HL-60 (cell line): ENCODE measurements at places on chromosomes 11 and 22.

GRCh38 chr11:11602011-11602410 lies 19.8 kb downstream of the GALNT18 start:
- DNase-seq, result no peak

GRCh38 chr11:17743808-17744119 lies 9.2 kb downstream of the KCNC1 start:
- no peak for DNase-seq

DNA sequence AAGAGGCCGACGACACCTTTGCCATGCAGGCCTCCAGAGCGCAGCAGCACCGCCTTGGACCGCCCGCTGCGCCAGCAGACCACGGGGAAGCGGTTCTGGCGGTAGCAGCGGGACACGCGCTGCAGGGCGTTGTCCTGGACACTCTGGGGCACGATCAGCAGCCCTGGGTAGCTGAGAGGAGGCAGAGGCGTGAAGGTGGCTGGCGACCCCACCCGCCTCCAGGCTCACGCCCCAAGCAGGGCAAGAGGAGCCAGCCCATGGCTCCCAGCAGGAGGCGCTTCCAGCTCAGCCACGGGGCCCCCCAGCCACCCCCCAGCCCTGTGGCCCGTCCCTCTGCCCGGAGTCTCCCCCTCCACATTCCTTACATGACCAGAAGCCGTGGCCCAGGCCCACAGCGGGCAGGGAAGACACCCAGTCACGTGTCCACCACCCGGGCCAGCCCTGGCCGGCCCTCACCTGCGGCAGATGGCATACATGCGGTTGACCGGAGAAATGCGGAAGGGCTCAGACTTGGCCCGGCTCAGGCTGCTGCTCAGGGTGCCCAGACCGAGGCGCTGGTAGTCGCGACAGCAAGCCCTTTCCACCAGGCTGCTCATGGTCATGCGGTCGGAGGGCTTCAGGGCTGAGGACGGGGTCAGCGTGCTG lies 15.2 kb downstream of the SBF1 start:
- no peak for DNase-seq

DNA sequence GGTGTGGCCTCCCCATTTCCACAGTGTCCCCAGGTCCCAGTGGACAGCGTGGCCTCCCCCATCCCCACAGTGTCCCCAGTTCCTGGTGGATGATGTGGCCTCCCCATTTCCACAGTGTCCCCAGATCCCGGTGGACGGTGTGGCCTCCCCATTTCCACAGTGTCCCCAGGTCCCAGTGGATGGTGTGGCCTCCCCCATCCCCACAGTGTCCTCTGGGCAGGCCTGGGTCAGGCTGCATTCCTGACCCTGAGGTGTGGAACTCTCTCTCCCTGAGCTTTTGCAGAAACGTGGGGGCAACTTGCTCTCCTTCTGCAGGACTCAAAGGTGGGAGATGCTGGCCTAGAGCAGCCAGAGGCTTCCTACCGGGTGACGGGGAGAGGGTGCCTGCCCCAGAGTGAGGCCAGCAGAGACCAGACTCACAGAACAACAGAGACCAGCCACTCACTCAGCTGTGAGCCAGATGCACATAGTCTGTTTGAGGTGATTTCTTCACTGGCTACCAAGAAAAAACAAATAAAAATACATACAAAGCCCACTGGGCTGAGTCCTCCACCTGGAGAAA lies 85.8 kb upstream of the FGF3 start:
- DNase-seq, result no peak

DNA sequence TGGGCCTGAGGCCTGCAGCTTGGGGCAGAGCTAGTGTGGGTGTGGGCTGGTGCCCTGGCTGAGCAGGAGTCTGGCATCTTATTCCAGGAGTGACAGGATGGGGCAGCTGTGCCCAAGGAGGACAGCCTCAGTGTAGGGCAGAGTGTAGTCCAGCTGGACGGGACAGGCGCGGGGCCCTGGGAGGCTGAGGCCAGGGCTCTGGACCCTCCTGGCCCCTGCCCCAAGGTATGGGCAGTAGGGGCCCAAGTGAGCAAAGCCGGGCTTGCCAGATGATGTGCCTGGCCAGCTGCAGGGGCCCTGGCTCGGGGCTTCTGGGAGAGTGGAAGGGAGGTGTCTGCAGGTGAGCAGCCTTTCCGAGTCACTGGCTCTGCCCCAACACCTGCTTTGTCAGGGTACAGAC lies 1190.9 kb downstream of the BRD1 start:
- no peak for DNase-seq

- DNase-seq, result no peak
These were observed 571.7 kb downstream of the METTL15 start for GRCh38 chr11:28679795-28680468.

- DNase-seq, result no peak
These were observed 61.6 kb downstream of the TIMP3 start for GRCh38 chr22:32862936-32863661.

DNA sequence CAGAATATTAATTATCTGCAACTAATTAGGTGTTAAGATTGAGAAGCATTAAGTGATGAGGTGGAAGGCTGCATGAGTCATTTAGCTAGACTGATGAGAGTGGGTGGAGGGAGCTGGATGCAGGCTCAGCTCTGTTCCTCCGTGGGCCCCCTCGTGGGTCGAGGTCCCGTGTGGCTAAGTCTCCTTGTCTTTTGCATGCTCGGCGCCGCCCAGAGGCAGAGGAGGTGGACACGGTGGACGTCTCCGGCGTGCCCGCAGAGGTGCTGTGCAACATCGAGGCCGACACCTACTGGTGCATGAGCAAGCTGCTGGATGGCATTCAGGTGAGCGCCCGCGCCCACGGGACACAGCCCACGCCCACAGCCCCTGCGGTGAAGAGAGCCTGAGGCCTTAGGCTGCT lies 211.6 kb downstream of the TBC1D22A start:
- DNase-seq, result no peak

GRCh38 chr11:46437122-46437689 lies 45.6 kb upstream of the CHRM4 start:
- DNase-seq, result no peak

GRCh38 chr11:62459080-62459479 lies 40.2 kb downstream of the SCGB1A1 start:
- no peak for DNase-seq

DNA sequence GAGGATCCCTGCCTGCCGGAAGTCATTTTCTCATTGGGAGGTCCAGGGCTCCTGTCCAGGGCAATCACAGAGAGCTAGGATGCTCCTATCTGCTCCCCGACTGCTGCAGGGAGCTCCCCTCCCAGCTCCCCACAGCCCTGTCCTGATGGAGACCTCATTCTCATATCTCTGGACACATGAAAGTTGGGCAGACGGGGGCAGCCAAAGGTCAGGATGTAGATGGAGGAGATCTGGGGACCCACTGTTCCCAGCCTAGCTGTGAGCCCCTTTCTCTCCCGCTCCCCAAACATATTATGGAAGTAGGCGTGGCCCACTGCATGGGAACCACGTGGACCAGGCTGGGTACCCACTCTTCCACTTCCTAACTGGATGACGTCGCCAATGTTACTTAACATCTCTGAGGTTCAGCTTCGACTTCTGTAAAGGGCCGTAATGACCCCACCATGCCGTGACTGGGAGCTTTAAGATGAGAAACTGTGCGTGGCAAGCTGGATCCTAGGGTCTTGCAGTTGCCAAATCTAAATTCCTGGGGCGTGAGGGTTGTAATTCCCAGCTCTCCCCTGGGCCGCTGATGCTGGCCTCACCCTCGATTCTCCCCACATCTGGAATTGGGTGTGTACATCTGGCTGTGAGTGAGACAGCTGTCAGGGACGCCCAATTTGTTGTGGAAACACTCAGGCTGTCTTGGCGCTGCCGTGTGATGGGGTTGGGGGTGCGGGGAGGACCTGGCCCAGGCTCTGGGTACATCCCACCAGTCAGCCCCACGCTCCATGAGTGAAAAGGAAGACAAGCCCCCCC lies 1.8 kb downstream of the CDC42EP2 start:
- no peak for DNase-seq

- no peak for DNase-seq
These were observed 4.5 kb downstream of the FOXR1 start for GRCh38 chr11:118975771-118976709.

GRCh38 chr11:29208117-29208516 lies 808.7 kb downstream of the KCNA4 start:
- no peak for DNase-seq

DNA sequence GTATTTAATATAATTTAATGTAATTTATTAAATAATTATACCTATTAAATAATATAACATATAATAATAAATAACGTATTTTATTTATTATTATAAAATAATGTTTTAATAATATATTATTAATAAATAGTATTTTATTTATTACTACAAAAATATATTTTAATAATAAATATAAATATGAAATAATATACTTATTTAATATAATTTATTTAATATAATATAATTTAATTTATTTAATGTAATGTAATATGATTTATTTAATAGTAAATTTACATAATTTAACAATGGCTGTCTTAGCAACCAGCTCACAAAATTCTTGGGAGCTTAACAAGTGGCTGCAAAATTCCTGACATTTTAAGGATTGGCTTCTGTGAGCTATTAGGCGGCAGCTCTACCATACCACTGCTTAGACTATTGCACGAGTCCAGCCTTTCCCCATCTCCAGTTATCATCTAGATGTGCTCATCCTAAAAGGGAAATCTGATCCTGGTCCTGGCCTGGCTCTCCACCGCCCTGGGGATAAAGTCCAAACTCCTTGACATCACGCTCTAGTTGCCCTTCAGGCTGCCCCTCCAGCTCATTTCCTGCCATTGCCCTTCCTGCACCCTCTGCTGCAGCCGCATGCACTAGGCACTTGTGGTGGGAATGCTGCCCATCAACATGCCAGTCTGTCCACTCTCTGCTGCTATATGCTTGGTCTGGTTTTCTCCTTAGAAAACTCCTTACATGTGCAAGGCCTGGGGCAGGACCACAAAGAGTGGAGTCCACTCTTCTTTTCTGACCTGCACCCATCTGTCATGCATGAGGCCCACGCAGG lies 9.8 kb downstream of the MMP20 start:
- DNase-seq, result no peak

- no peak for DNase-seq
These were observed 911.1 kb downstream of the TBC1D22A start for GRCh38 chr22:47673557-47673956.

- DNase-seq, result no peak
These were observed 197.8 kb downstream of the MAML2 start for GRCh38 chr11:96145163-96145585.

DNA sequence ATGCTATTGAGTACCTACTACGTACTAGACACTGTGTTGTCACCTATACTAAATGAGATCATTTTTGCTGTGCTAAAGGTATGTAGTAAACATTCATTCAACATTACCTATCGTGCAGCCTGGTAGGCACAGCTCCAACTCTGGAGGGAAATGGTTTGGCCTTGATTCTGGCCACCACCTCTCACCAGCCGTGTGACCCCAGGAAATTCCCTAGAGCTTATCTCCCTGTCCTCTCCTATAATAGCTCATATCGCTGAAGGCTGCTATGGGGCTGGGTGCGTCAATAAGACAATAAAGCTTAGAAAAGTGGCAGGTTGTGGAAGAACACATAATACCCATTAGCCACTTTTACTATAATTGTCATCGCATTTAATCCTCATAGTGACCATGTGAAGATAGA lies 107.5 kb downstream of the MYO18B start:
- DNase-seq, result no peak

- DNase-seq, result no peak
These were observed 3.1 kb downstream of the DMC1 start for GRCh38 chr22:38566726-38567504.

- no peak for DNase-seq
These were observed 31.9 kb upstream of the TLCD5 start for GRCh38 chr11:120293038-120293800.

GRCh38 chr11:107331728-107332127 lies 125.9 kb downstream of the CWF19L2 start:
- DNase-seq, result no peak

DNA sequence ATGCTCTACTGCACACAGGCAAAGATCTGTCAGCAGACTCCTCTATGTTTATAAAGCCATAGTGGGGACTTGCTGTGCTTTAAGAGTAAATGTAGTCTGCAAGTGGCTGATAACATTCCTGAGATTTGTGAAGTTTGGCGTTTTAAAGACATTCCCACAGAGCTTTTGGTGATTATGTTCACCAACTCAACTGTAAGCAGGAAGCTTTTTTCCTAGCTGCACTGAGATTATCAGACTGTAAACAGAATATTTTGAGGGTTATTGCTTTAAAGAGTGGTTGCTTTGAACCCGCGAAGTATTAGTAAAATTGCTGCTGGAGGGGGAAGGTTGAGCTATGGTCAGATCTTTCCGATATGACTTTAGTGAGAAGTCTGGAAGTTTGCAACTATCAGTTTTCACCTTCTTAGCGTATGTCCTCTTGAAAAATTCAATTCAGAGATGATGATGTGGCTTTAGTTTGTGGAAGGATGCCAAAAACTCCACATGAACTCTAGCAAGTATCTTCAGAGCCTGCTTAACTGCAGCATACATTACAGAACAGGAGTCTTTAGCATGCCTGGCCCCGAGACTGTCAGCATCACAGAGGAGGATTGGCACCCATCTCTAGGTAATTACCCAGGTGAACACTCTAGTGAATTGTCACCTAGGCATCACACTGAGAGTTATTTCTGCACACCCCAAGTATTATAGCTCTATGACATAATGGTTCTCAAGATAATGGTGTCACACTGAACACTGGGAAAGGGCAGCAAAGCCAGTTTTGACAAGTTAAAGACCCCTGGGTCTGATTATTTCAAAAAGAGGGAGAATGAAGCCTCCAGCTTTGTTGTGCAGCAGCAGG lies 89.9 kb downstream of the MTNR1B start:
- no peak for DNase-seq

DNA sequence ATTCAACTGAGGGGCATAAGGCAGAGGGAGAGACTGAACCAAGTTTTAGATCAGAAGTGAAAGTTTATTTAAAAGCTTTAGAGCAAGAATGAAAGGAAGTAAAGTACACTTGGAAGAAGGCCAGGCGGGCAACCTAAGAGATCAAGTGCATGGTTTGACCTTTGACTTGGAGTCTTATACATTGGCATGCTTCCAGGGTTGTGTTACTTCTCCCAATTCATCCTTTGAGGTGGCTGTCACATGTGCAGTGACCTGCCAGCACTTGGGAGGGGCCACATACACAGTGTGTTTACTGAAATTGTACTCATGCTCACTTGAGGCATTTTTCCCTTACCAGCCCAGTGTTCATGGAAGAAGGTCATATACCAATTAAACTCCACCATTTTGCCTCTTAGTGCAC lies 30.4 kb downstream of the CYP2R1 start:
- no peak for DNase-seq

DNA sequence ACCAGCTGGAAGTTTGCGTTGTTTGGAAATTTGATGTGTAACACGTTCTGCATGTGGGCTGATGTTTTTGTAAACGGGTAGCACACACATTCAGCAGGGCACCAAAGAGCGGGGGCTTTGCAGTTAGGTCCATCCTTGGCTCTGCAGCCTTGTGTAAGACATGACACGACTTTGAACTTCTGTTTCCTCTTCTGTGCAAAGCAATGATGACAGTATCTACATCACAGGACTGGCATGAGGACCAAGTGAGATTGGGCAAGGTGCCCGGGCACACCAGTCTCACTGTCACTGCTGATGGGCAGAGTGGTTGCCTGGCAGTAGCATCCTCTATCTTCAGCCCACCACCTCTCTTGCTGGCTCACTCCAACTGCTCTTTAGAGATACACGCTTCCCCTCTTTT lies 3.3 kb downstream of the TCN2 start:
- peak; percentile 71 for DNase-seq

- no peak for DNase-seq
These were observed at the start of gene ELMOD1 for GRCh38 chr11:107590460-107591377. ELMOD1 (plus strand) TSS chr11:107591147; CDS start chr11:107618190, 27,043 bp downstream.
